ENCODE measurements at places on chromosomes 5 and 9.

DNA sequence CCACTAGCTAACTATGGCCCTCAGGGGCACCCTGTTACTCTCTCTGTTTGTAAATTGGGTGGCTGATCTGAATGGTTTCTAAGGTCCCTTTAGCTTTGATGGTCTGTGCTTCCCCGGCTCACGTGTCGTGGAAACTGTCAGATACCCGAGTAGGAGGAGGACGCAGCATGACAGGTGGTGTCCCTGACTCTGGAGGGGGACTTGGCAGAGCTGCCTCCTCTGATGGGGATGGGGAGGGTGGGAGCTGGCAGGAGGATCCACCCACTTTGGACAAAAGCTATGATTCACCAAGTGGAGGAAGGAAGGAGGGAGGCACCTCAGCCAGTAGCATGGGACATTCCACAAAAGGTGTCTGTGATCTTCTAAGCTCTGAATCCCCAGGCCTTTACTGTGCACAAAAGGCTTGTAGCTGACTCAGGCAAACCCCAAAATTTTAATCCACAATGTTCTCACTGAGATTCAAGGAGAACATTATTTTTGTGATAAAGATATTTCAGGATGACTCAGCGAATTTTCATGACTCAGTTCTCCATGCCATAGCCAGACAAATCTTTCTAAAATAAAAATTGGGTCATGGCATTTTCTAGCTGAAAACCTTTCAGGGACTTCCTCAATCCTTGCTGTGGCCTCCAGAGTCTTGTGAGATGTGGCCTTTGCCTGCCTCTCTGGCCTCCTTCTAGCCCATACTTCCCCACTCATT is 131.0 kb upstream of the BRINP1 start:
- no peak for DNase-seq

DNA sequence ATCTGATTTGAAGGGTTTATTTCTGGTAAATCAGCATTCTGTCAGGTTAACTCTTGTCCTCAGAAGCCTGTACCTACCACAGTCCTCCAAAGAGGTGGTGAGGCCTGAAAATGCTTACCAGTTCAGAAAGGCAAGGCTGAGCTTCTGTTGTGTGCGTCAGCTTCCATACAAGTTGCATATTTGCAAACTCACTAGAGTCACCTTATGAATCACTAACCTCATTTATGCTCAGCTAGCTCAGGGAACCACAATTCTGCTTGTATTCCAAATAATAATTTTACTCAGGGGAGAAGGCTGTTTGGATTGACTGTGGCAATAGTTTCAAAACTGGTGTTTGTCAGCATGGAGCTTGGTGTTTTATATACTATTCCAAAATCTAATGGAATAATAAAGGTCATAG is 355.1 kb upstream of the RFX3 start:
- no peak for DNase-seq

GRCh38 chr5:89756955-89757354 is 652.6 kb downstream of the CETN3 start:
- DNase-seq: no peak

DNA sequence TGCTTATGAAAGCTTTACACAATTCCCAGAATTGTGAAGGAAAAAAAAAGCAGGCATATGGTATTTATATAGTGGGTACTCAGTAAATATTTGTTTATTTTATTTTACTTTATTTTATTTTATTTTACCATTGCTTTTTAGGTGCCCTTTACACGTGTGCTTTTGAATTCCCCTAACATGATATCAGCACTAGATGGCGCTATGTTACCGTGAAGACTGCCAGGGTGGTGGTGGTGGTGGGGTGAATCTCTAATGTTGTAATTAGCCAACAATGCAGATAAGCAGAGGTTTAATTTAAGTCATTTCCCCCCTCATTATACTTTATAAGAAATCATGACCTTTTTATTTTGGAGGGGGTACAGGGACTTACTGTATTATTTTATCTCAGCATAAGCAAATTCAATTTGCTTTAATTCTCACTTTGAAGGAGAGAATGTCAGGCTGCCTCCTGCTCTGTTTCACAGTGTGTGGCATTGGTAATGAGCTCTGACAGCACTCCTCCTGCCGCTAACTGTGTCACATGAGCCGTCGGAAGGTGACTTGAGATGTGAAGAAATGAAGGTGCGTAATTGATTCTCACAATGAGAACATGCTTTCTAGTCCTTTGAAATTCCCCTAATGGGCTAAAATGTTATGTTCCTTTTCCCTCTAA is 165.6 kb downstream of the YTHDC2 start:
- no peak for DNase-seq

- no peak for DNase-seq
These were observed 36.2 kb downstream of the PHAX start for GRCh38 chr5:126636956-126637355.

DNA sequence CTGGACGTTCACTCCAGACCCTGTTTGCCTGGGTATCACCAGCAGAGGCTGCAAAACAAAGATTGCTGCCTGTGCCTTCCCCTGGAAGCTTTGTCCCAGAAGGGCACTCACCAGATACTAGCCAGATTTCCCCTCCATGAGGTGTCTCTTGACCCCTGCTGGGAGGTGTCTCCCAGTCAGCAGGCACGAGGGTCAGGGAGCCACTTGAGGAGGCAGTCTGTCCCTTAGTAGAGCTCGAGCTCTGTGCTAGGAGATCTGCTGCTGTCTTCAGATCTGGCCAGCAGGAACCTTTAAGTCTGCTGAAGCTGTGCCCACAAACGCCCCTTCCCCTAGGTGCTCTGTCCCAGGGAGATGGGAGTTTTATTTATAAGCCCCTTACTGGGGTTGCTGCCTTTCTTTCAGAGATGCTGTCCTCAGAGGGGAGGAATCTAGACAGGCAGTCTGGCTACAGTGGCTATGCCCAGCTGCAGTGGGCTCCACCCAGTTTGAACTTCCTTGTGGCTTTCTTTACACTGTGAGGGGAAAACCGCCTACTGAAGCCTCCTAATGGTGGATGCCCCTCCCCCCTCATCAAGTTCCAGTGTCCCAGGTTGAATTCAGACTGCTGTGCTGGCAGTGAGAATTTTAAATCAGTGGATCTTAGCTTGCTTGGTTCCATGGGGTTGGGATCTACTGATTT is 253.9 kb downstream of the SPATA31D1 start:
- DNase-seq: no peak

- no peak for DNase-seq
These were observed 2.0 kb upstream of the RXFP3 start for GRCh38 chr5:33934176-33934575.

GRCh38 chr5:107466233-107466769 is 204.4 kb downstream of the EFNA5 start:
- no peak for DNase-seq

- DNase-seq: no peak
These were observed 236.6 kb downstream of the ARL15 start for GRCh38 chr5:54073735-54074134.

DNA sequence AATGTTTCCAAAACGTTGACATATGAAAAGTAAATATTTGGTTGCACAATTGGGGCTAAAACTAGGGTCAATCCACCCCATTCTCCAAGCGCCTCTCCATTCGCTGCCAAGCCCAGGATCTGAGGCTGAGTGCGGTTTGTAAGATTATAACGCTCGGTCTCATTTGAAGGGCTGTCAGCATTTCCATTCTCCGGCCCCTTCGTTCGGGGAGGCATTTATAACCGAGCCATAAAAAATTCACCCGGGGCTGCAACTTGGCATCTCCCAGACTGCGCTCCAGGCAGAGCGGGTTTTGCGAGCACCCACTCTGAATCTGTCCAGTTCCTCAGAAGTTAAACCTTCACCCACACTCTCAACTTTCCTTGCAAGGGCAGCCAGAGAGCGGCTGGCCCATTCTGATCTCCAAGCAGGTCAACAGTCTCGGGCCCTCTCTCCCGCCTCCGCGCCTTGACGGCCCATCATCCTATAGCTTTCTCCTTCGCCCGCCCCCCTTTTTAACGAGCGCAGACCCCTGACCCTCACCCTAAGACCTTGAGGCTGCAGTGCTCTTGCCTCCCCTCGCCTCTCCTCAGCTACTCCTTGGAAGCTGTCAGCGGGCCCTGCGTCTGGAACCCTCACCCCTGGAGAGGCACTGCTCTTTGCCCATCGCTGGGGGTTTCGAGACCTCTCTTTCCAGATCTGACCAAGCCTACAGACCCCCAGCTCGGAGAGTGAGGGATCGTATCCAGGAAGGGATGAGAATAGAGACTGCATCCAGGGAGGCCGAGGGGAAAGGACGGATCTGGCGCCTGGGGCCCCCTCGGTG is 1.1 kb downstream of the SLIT3 start:
- no peak for DNase-seq

DNA sequence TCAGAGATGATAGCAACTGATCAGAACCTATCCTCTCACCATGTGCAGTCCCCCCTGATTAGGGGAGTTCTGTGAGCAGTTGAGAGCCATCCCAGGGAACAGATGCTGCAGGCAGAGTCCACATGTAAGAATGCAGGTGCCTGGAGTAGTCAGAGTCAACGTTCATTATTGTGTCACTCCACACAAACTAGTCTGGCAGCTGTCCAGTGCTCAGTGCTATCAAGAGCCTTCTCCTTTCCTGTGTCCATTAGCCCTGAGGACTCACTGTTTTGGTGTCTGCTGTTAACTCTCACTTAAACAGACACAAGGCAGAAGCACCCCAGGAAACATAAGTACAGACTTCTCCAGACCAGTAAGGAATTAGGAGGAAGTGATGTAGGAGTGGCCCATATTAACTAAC is 2.5 kb downstream of the SH3TC2 start:
- DNase-seq: no peak

GRCh38 chr5:140270008-140270407 is 32.9 kb downstream of the PFDN1 start:
- no peak for DNase-seq

- DNase-seq: no peak
These were observed 6.1 kb upstream of the ADGRD2 start for GRCh38 chr9:124444166-124444565.

GRCh38 chr5:37533851-37534250 is 154.7 kb downstream of the WDR70 start:
- DNase-seq: no peak

- DNase-seq: no peak
These were observed 58.1 kb downstream of the STARD4 start for GRCh38 chr5:111454198-111454622.

GRCh38 chr5:515273-515836 is 8.9 kb downstream of the SLC9A3 start:
- DNase-seq: no peak

DNA sequence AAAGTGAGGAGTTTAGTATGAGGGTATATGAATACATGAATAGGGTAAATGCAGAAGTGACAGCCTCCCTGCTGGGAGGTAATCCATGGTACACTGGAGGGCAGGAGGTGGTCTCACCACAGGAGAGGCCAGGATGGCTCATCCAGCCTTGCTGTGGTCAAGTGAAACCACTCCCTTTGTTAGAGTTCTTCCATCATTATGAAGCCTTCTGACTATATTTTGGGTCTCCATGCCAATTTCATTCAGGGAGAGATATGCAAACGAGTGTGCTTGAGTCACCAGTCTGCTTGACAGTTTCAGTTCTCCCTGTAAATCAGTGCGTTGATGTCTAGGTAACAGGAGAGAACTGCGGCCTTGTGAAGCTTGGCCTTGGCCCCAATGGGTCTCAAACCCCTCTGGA is 16.4 kb downstream of the PPP3R2 start:
- no peak for DNase-seq

- no peak for DNase-seq
These were observed 429.6 kb upstream of the DMAC1 start for GRCh38 chr9:8229226-8229625.

DNA sequence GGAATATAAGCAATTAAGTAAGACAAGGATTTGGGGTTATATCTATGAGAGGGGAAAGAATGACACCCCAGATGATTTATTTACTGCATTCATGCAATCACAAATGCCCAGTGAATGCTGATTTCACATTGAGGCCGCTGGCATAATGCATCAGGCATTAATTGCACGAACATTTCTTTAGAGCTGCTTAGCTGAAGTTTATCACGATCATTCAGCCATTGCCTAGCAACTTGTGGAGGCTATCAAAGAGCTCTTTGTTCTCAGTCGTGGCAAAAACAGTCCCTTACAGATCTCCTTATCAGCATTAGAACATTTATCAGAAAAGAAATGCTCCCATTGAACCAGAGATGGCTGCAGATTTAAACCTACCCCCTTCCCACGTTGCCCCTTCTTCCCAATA is 88.7 kb upstream of the PRRC1 start:
- DNase-seq: no peak

DNA sequence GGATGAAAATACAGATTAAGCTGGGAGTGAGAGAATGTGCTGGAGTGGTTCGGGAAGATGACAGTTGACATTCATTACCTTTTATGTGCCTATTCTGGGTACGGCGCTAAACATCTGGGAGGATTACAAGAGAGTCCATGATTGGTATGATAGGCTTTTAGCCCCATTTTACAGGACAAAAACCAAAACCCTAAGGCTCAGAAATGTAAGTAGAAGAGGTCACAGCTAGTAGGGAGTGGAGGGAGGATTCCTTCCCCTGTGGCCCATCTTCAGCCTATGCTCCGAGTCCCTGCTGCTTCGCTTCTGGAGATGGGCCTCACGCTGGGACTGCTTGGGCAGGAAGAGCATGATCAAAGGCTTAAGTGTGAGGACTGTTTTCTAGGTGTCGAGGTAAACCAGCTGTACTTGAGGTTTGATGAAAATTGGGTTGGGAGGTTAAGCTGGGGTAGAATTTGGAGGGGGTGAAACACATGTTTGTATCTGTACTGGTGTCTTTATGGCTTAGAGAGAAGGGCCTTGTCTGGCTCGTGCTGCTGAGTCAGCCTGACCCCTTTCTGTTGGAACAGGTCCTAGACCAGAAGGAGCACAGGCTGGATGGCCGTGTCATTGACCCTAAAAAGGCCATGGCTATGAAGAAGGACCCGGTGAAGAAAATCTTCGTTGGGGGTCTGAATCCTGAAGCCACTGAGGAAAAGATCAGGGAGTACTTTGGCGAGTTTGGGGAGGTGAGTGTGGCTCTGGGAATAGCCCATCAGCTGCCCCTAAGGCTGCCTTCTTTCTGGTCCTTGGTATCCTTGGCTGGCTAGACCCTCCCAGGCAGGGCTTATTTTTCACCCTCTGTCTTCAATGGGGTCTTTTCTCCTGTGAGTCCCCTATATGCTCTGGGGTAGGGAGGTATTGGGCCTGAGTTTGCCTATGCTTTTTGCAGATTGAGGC is 2.1 kb downstream of the HNRNPAB start:
- no peak for DNase-seq

DNA sequence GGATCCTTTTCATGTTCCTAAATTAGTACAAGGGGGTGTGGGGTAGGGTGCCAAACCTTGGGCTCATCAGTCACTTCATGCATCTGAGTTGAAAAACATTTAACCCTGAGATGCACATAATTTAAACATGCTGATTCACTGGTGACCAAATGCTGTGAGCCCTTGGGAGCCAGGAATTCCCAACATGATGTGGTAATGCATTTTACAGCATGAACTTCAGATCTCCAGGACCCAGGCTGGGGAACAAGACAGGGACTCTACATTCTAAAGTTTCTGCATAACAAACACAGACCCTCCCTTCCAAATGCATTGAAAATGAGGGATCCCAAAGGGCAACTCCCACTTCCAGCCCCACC is 322.2 kb downstream of the NDUFS4 start:
- DNase-seq: no peak

- DNase-seq: no peak
These were observed 21.6 kb downstream of the DAB2IP start for GRCh38 chr9:121672986-121673385.

Data from stimulated activated CD8-positive, alpha-beta memory T cell treated with anti-CD3 and anti-CD28 coated beads, Interleukin-7, amount 100 ng/mL, for 4 hours (primary cell).